Stimulated activated CD8-positive, alpha-beta memory T cell treated with anti-CD3 and anti-CD28 coated beads, Interleukin-2, amount 100 ng/mL, for 1 hour (primary cell): ENCODE measurements at places on chromosomes 5 and 9.

GRCh38 chr5:52799358-52799982 lies 11.8 kb downstream of the ITGA1 start:
- DNase-seq: no peak

GRCh38 chr9:124617477-124618141 lies 110.4 kb upstream of the NR5A1 start:
- peak; percentile 50 for DNase-seq

GRCh38 chr5:37825334-37825915 lies 14.4 kb downstream of the GDNF start:
- no peak for DNase-seq

GRCh38 chr5:14472986-14473567 lies 108.5 kb upstream of the OTULINL start:
- no peak for DNase-seq

DNA sequence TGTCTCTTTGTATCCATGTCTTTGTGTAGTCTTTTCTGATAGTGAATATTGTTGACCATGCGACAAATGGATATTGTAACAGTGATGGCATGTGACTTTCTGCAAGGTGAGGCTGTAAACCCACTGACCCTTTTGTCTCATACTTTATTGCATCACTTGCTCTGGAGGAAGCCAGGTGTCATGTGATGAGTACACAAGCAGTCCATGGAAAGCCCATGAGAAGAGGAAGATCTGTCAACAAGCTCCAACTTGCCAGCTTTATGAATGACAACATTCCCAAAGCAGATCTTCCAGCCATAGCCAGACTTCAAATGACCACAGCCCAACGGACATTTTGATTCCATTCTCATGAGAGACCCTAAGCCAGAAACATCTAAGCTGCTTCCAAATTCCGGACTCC lies 450.1 kb upstream of the ACTBL2 start:
- DNase-seq: no peak

GRCh38 chr5:176700239-176700847 lies 53.1 kb downstream of the TSPAN17 start:
- DNase-seq: no peak

DNA sequence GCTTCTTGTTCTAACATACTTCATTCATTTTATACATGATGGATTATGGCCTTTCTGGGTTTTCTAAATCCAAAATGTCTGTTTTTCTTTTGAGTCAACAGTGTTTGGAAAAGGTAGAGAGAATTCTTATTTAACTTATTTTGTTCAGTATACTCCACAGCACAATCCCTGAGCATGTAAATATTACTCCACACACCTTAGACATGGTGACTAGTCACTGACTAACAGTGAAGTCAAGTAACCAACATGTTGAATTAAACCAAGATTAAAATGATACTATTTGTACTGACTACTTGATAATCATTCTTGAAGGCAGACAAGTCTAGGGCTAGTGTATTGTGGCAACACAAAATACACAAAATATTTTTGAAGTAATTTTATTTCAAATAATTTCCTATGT lies 55.0 kb downstream of the HAPLN1 start:
- no peak for DNase-seq

DNA sequence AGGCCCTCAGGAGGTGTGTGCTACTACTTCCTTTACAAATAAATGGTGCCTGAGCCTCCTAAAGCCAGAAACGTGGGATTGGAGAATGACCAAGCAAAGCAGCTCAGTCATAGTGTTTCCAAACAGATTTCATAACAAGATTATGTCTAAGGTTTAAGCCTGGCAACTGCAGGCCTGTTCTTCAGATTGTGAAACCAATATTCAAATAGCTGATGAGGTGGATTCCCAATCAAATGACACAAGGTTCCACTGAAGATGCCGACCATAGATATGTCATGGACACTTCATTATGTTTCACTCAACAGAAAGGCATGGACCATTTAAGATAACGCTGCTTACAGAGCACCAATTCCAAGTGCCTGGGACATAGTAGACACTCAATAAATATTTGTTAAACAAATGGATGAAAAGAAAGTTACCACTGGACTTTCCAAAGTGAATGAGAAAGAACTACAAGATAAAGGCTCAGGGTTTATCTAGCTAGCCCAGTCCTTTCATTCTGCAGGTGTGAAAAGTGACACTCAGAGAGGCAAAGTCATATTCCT lies 189.5 kb downstream of the ACTL7B start:
- DNase-seq: no peak

GRCh38 chr9:131657037-131657377 lies 82.9 kb downstream of the RAPGEF1 start:
- DNase-seq: no peak

- DNase-seq: no peak
Observed at GRCh38 chr9:135902655-135903357, 4.5 kb downstream of the CAMSAP1 start.

DNA sequence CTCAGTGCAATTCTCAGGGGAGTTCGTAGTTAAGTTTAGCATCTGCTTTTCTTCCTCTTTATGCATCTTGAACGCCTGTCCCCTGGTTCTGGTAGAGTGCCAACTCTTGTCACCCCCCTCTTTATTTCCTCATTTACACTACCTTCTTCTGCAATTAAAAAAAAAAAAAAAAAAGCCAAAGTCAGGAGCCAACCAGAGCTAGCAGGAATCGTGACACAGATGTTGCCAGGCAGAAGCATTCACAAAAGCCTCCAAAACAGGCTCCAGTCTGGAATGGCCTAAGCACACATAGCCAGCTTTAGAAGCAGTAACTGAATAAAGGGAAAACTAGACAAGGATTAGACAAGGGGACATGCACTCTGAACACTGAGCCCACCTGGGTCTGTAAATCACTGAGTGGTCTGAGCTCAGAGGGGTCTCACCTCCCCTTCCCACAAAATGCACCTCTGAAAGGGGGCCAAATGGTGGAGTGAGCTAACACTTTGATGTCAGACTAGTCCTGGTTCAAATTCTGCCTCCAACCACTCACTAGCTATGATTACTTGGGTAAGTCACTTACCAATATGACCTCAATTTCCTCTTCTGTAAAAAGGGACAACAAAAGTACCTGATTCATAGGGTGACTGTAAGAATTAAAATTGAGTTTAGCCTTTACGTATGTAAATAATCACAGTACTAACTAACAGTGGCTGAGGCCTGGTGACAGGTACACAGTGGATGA lies 2.0 kb downstream of the CD74 start:
- DNase-seq: peak; percentile 23

- DNase-seq: no peak
Observed at GRCh38 chr9:28289746-28290145, 716.5 kb upstream of the C9orf72 start.

GRCh38 chr5:40395251-40395650 lies 284.5 kb upstream of the PTGER4 start:
- no peak for DNase-seq

DNA sequence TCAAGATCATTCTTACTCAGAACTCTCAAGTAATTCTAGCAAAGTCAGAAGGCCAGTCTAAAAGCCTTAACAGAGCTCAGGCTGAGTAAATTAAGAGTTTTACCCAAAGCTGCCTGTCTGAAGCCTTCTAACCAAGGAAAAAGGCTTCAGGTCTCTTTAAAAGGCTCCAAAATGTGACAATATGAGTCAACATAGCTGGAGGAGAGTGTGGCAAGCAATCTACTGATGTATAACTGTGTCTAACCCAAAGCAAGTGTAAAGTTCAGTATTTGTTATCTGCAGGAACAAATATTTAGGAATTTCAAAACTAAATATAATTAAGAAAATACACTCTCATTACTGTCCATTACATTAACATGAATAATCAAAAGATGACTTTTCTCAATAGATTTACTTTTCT lies 11.0 kb downstream of the ZBTB5 start:
- DNase-seq: no peak

- no peak for DNase-seq
Observed at GRCh38 chr9:127207734-127208410, 56.7 kb upstream of the GARNL3 start.

GRCh38 chr9:130636648-130637020 lies 27.8 kb upstream of the PRDM12 start:
- DNase-seq: no peak

GRCh38 chr9:115415450-115415849 lies 297.5 kb upstream of the TNC start:
- no peak for DNase-seq

DNA sequence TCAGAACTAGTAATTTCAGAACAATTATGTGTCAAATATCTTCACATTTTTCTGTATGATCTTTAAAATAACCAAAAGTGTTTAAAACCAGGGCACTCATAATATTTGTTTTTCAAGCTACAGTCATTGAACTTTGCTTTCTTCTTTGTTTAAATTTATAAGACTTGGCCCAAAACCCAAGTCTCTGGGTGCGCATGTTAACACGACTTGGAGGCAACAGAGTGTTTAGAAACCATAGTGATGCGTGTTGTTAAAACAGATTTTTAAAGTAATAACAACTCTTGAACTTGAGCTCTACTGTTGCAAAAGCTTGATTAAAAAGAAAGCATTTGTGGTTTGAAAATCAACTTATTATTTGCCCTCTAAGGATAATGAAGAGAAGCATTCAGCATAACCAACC lies 26.0 kb upstream of the GRIN3A start:
- no peak for DNase-seq

DNA sequence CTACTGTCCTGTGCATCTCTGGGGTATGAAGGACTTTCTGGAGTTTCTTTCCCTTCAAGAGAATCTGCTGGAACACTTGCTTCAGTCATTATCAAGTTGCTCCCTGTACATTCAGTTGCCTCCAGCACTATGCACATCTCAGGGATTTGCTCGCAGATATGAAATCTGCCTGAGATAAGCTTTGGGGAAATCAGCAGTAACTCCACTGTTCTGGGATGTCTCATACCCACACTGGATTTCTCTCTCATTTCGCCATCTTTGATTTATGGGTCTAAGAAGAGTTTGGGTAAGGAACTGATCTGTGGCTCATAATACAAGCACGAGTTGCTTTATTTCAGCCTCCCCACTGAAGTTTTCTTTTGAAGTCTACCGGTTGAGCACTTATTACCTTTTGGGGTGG lies 585.6 kb downstream of the PSAT1 start:
- no peak for DNase-seq

DNA sequence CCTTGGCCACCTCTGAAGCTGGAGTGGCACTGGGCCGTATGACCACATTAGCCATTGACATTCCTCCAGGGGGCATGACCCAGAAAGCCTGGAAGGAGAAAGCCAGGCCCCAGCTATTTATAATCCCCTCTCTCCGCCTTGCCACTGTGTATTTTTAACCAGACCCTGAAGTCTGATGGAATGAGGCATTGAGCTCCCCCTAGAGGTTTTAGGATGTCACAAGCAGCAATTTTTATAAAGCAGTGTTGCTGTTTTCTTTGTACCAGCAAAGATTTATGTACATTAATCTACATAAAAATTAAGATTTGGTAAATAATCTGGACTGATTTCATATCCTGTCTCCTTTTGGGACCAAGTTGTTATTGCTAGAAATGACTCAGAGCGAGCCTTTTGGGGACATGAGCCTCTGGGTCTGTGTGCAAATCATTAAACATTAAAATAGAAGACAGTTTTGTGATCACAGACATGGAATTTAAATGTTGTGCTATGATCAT lies 127.1 kb downstream of the TRIO start:
- no peak for DNase-seq

GRCh38 chr5:131757830-131758519 lies 38.8 kb downstream of the FNIP1 start:
- DNase-seq: no peak

GRCh38 chr5:172530406-172530805 lies 76.1 kb upstream of the SH3PXD2B start:
- DNase-seq: no peak

- no peak for DNase-seq
Observed at GRCh38 chr5:87885758-87886157, 382.9 kb downstream of the TMEM161B start.
